ENCODE measurements at places on chromosomes 12 and 14.
A peak's percentile ranks its signal among the peaks of the same experiment; 100 is the strongest.

DNA sequence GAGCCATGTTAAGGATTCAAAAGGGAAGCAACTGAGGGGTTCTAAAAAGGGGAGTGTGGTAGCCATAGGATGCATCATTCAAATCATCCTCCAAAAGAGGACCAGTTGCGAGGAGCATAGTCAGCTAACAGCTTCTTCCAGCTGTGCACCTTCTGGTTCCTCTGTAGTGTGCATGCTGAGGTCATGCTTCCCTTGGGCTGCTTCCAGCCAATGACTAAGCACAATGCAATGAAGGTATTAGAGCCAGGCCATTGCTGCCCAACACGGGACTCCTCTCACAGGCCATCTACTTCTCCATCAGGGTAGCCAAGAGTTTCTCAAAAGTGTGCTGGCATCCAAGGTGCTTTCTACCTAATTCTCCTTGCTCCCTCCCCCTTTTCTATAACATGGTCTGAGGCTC lies 69.2 kb upstream of the ARID2 start:
- DNase-seq: peak; percentile 75

DNA sequence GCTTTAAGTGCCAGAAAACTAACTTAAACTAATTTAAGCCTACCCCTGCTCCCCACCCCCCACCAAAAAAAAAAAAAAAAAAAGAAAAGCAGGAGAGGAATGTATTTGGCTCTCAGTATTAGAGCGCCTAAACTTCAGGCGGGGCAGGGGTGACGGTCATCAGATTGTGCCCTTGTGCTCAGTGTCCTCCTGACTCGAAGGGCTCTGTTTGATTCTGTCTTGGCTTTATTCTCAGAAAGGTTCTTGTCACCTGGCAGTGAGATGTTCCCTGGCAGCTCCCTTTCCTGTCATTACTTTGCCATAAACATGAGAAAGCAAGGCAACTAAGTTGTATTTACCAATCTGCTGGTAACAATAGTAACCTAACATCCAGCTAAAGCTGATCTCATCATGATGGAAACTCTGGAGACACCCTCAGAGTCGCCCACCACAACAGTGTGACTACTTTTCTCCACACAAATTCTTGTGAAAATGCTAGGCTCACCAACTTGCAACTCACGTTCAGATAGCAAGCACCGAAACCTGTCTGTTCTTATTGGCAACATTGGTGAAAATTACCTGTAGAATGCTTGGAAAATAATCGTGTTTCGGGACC lies 39.0 kb upstream of the WNK1 start:
- no peak for DNase-seq

- DNase-seq: no peak
These were observed 166.4 kb upstream of the LMNTD1 start for GRCh38 chr12:25719505-25719904.

DNA sequence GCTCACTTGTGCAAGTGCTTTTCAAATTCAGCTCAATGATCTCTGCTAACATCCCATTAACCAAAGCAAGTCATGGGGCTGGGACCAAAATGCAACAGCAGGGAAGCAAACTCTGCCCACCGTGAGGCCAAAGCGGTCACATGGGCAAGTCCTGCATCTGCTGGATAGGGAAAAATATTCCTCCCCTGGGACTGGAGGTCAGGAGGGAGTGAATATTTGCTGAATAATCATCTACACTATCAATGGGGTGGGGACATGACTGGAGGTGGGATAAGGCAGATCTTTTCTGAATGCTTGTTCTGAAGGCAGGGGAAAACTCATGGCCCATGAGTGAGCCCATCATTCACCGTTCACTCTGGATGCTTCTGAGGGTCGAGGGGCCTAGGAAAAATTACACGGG lies 45.1 kb upstream of the VRK1 start:
- no peak for DNase-seq
